Vagina (tissue), 2 donors: ENCODE measurements at places on chromosomes 2 and 18. TPM values are rescaled to one million over a fixed set of nuclear protein-coding genes. Genes with fewer than 3 reads are reported as not detected.
A peak's percentile ranks its signal among the peaks of the same experiment; 100 is the strongest.

Gene ST8SIA5
- not detected for total RNA-seq

Gene CCDC178
- total RNA-seq = 10.8 TPM

DNA sequence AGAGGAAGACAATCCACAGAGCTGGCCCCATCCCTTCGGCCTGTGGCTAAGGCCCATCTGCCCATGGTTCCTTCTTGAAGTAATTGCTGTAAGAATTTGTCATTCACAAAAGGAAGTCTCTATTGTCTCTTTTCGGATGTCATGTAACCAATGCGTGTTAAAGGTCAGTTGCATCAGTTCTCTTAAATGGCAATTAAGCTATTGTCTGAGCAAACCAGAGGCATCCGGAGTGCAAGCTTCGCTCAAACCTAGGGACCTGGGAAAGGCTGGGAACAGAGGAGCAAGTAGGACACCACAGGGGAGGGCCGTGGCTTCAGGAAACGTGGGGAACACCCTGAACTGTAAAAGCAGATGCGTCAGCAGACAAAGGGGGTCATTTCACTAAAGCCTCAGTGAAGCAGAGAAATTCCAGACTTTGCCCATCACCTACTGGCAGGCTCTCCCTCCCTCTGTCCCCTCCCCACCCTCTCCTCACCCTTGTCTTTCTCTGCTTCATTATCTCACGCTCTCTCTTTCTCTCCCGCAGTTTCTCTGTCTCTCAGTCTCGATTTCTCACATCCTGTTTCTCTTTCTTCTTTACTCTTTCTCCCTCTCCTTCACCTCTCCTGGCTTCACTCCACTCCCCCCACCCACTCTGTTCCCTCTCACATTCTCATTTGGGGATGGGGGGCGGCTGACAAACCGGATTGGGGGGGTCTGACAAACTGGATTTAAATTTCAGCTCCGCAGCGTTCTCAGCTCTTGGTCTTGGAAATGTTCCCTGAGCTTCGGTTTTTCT is 204.6 kb upstream of the TNP1 start:
- DNase-seq = no peak
- H3K27ac ChIP-seq = peak overlapping the region; percentile 54
- H3K4me1 ChIP-seq = peaks cover 19% of the 10 kb centered on the region
- H3K36me3 ChIP-seq = no peaks in the 10 kb centered on the region
- peak overlapping the region; percentile 6 for H3K4me3 ChIP-seq
- H3K27me3 ChIP-seq = no peaks in the 10 kb centered on the region

- H3K4me3 ChIP-seq = no peak overlapping the region
- no peak for DNase-seq
- no peaks in the 10 kb centered on the region for H3K36me3 ChIP-seq
- H3K27ac ChIP-seq = no peak overlapping the region
Observed at GRCh38 chr2:120373424-120373823, 27.5 kb downstream of the INHBB start.

- no peaks in the 10 kb centered on the region for H3K4me1 ChIP-seq
- no peak for DNase-seq
- H3K27ac ChIP-seq = no peak overlapping the region
- H3K27me3 ChIP-seq = no peaks in the 10 kb centered on the region
Observed at GRCh38 chr2:160499865-160500264, 6.3 kb upstream of the RBMS1 start.

GRCh38 chr2:159484532-159484931 is 131.8 kb downstream of the BAZ2B start:
- DNase-seq = no peak
- H3K27me3 ChIP-seq = no peaks in the 10 kb centered on the region
- no peaks in the 10 kb centered on the region for H3K4me1 ChIP-seq
- H3K4me3 ChIP-seq = no peak overlapping the region

DNA sequence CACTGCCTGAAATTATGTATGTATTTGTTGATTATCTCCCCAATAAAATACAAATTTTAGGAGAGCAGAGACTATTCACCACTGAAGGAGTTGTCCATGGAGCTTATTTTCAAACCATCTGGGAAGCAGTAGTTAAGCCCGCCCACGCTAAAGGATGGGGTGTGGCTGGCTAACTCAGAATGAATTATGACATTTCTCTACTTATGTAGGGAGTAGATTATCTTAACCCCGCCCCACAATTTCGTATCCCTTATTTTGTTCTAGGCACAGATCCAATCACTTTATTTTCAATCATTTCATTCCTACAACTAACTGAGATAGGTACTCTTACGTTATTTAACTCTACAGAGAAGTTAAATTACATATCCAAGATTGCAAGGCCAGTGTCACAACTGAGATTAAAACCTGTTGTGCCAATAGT is 1.4 kb upstream of the LAPTM4A start:
- no peaks in the 10 kb centered on the region for H3K36me3 ChIP-seq
- no peak for DNase-seq
- H3K4me3 ChIP-seq = peak overlapping the region; percentile 89
- no peaks in the 10 kb centered on the region for H3K27me3 ChIP-seq

- H3K36me3 ChIP-seq = no peaks in the 10 kb centered on the region
- no peak overlapping the region for H3K4me3 ChIP-seq
- no peaks in the 10 kb centered on the region for H3K27me3 ChIP-seq
- no peak for DNase-seq
- H3K4me1 ChIP-seq = no peaks in the 10 kb centered on the region
- no peak overlapping the region for H3K27ac ChIP-seq
Observed at GRCh38 chr18:61198486-61198885, 134.7 kb upstream of the CDH20 start.

DNA sequence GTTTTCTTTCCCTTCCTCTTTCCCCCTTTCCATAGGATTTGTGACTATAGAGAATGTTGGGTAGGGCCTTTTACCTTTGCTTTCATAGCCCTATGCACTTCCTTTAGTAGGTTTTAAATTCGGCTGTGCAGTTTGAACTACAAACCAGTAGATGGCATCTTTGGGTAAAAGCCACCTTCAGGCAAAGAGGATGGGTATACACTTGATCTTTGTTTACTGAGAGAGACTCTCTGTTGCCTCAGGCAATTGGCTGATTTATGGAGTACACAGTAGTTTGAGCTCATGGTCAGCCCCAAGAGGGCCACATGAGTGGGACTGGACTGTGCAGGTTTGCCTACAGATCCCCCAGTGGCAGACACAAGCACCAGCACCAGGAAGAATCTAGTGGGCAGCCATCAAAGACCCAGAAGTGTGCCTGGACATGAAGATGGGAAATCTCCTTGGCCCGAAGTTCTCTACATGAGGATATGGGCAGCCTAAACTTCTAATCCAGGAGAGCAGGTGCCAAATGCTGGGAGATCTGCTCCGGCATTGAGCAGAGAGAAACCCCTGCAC is 1304.3 kb upstream of the DDX18 start:
- no peak overlapping the region for H3K27ac ChIP-seq
- H3K4me3 ChIP-seq = no peak overlapping the region
- no peaks in the 10 kb centered on the region for H3K36me3 ChIP-seq

DNA sequence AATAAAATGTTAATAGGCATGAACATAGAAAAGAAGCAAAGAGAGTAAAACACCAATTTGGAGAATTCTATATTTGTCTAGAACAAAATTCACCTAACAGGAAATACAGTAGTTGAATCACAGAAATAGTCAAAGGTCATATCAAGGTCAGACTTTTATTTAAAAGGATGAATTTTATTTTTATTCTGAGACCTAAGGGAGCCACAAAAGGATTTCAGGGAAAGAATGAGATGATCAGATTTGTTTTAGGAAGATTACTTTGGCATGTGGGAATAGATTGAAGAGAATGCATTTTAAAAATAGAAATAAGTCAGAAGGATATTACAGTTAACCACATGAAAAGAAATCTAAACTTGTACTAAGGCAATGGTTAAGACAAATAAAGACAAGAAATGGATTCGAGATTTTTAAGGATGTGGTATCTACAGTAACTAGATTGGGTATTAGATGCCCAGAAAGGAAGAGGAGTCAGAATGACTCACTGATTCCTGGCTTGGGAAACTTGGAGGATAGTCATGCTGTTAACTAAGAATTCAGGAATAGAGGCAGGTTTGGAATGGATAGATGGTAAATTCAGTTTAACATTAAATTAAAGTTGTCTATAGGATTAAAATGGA is 56.0 kb downstream of the METTL4 start:
- peaks cover 27% of the 10 kb centered on the region for H3K4me1 ChIP-seq
- no peak overlapping the region for H3K4me3 ChIP-seq
- DNase-seq = no peak
- no peaks in the 10 kb centered on the region for H3K27me3 ChIP-seq
- no peaks in the 10 kb centered on the region for H3K36me3 ChIP-seq

GRCh38 chr2:158619496-158619895 is 162.7 kb downstream of the PKP4 start:
- H3K4me1 ChIP-seq = no peaks in the 10 kb centered on the region
- no peak overlapping the region for H3K27ac ChIP-seq
- no peak overlapping the region for H3K4me3 ChIP-seq
- no peaks in the 10 kb centered on the region for H3K27me3 ChIP-seq
- H3K36me3 ChIP-seq = peaks cover 29% of the 10 kb centered on the region
- no peak for DNase-seq

GRCh38 chr2:36459725-36460137 is 104.2 kb downstream of the CRIM1 start:
- no peaks in the 10 kb centered on the region for H3K36me3 ChIP-seq
- H3K4me3 ChIP-seq = no peak overlapping the region
- no peak for DNase-seq
- H3K4me1 ChIP-seq = peaks cover 37% of the 10 kb centered on the region

DNA sequence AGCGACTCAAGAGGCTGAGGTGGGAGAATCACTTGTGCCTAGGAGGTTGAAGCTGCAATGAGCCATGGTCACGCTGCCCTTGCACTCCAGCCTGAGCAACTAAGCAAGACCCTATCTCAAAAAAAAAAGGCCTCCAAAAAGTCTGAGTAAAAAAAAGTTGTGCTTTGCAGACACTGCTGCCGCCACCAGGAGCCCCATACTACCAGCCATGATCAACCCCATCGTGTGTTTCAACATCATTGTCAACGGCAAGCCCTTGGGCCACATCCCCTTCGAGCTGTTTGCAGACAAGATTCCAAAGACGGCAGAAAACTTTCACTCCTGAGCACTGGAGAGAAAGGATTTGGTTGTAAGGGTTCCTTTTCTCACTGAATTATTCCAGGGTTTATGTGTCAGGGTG is 137.1 kb downstream of the INO80D start:
- no peak overlapping the region for H3K27ac ChIP-seq
- H3K4me1 ChIP-seq = peaks cover 8% of the 10 kb centered on the region
- no peak overlapping the region for H3K4me3 ChIP-seq

GRCh38 chr18:63071701-63072141 is 247.8 kb downstream of the BCL2 start:
- DNase-seq = no peak
- no peak overlapping the region for H3K27ac ChIP-seq
- peaks cover 5% of the 10 kb centered on the region for H3K4me1 ChIP-seq
- H3K4me3 ChIP-seq = no peak overlapping the region
- H3K27me3 ChIP-seq = no peaks in the 10 kb centered on the region
